ENCODE measurements at places on chromosomes 4 and X.

GRCh38 chr4:155759372-155760252 is 791 bp downstream of the GUCY1B1 start:
- DNase-seq = no peak

DNA sequence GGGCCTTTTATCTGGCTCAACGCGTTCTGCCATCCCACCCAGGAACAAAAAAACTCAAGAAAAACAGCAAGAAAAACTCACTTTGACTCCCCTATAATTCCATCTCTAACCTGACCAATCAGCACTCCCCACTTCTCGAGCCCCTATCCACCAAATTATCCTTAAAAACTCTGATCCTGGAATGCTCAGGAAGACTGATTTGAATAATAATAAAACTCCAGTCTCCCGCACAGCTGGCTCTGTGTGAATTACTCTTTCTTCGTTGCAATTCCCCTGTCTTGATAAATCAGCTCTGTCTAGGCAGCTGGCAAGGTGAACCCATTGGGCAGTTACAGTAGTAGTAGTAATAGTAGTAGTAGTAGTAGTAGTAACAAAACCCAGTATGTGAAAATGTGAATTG is 165.7 kb upstream of the CASK start:
- no peak for DNase-seq

GRCh38 chrX:42466332-42467046 is 311.5 kb downstream of the PPP1R2C start:
- no peak for DNase-seq

GRCh38 chrX:136816975-136817374 is 36.2 kb upstream of the ARHGEF6 start:
- DNase-seq = no peak

GRCh38 chr4:7045961-7046921 is 3.1 kb downstream of the TADA2B start:
- no peak for DNase-seq

DNA sequence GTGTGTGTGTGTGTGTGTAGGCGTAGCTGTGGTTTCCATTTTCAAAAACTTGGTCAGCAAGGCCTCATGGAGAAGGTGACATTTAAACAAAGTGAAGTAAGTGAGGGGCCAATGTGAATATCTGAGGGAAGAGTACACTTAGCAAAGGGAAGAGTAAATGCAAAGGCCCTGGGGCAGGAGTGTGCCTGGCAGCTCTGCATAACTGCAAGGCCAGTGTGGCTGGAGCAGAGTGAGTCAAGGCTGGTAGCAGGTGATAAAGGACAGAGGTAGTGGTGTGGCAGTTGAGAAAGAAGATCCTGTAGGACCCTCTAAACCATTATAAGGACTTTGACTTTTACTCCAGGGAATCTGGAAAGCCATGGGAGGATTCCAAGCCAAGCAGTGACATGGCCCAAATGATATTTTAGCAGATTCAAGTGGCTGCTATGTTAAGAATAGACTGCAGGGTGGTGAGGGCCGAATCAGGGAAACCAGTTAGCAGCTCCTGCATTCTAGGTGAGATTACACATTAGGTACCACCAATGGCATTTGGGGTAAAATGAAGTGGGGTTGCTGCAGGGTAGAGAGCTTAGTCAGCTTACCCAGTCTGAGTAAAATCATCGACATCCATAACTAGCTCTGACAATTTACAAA is 5.9 kb upstream of the TBC1D1 start:
- DNase-seq = no peak

- no peak for DNase-seq
Observed at GRCh38 chrX:64176876-64177275, 28.6 kb downstream of the AMER1 start.

DNA sequence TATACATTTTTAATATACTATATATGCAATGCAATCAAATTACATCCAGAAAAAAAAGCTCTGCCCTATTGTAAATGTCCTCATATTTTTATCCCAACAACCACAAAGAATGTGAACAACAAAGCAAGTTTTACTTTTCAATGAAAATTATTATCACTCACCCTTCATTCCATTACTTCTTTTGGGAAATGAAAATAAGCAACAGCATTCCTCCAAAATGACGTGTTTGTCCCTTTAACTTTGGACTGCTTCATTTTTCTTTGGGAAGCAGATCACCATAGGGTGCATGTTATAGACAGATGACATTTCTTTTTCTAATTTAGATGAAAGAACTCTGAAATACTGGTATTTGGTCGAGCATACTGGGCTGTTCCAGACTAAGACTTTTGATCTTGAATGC is 667.1 kb upstream of the BOD1L1 start:
- no peak for DNase-seq

GRCh38 chr4:73976716-73977115 is 5.1 kb downstream of the PF4 start:
- no peak for DNase-seq
